ENCODE measurements at places on chromosomes 4 and X.

- DNase-seq = no peak
These were observed 44.8 kb downstream of the SPANXN3 start for GRCh38 chrX:143472347-143472938.

DNA sequence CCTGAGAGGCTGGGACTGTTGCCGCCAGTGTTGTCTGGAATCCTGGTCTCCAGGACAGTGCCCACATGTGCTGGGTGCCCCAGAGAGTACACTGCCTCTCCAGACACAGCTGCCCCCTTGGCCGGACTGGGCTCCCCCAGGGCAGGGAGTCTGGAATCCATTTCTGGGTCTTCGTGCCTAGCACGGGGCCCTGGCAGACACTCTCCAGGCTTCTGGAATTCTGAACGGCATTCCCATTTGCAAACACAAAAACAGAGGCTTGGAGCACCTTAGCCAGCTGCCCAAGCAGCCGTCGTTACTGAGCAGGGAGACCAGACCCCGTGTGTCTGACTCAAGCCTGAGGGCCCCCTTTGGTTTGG lies 20.8 kb downstream of the HMX1 start:
- no peak for DNase-seq

- peak; percentile 0 for DNase-seq
These were observed 422.5 kb upstream of the FSTL5 start for GRCh38 chr4:162586266-162586665.

DNA sequence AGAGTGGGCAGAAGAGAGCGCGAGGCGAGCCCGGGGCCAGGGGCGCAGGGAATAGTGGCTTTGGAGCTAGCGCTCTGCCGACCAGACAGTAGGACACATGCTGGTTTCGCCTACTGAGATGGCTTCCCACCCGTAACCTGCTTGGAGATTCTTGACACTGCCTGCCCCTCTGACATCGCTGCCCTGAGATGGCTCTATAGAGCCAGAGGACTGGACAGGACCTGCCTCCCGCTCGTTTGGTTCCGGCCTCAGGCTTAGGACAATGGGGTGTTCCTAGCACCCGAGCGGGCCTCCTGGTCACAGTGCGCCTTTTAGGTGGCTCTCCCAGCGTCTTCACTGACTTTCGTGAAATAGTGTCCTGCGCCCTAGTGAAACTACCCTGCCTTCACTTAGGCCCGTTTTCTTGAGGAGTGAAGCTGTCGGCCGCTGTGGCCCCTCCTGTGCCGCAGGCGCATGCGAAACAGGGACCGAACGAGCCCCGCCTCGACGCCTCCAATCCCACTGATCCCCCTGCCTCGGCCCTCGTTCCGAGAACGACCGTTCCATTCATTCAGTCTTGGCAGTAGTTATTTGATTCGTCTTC lies 608 bp downstream of the TAF1 start:
- peak; percentile 26 for DNase-seq

DNA sequence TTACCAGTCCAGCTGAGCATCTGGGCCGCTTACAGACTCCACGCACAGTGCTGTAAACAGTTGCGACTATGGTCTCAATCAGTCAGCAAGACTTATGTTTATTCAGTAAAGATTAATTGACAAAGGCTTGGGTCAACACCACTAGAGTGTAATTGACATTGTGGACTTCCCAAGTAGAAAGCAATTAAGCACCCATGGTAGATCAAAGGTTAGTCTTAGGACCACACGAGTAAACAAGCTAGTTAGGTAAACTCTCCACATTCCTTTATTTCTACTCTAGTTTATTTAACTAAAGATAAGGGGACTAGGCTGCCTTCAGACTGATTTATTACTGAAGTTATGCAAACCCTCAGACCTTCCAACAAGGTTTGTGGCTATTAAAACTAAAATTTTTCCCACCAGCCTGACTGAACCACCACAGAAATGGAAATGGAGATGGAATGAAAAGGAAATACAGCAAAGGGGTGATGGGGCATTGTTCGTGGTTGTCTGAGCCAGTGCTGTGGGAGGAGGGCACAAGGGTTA lies 44.2 kb downstream of the MTHFD2L start:
- DNase-seq = peak; percentile 56

- peak; percentile 76 for DNase-seq
These were observed 345.2 kb upstream of the GRID2 start for GRCh38 chr4:91958596-91958995.

GRCh38 chr4:9994246-9994847 lies 26.9 kb downstream of the SLC2A9 start:
- DNase-seq = no peak

- no peak for DNase-seq
These were observed 56.7 kb downstream of the ADGRG2 start for GRCh38 chrX:19065535-19065934.

DNA sequence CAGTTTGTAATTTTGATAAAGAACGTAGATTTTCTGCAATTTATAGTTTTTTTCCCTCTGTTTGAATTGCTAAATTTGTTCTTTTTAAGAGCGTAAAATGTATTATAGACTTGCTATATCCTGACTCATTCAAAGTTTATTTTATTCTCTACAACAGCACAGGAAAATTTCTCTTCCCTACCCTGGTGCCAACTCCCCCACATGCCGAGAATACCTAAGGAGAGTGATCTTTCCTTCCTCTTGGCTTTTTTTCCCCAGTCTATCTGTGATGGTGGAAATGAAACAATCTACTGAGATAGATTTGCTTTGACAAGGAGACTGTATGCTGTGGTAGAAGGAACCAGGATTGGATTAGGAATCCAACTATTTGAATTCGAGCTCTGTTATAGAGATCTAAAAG lies 271.6 kb downstream of the TLL1 start:
- peak; percentile 7 for DNase-seq

DNA sequence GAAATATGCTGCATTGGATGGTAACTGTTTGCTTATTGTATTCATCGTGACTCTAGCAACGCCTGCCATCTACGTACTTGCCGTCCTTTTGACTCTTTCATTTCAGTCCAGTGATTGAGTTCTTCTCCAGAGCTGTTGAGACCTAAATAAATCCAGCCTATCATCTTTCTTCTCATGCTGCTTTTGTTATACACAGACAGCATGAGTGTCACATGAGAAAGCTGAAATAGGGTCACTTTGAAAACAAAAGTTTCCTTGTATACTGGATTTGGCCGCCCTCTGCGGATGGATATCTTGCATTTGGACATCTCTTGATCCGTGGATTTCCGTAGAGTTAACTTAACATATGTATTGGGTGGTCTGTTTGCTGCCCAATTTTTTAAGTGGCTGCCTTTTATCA lies 67.2 kb downstream of the TMPRSS11F start:
- no peak for DNase-seq

DNA sequence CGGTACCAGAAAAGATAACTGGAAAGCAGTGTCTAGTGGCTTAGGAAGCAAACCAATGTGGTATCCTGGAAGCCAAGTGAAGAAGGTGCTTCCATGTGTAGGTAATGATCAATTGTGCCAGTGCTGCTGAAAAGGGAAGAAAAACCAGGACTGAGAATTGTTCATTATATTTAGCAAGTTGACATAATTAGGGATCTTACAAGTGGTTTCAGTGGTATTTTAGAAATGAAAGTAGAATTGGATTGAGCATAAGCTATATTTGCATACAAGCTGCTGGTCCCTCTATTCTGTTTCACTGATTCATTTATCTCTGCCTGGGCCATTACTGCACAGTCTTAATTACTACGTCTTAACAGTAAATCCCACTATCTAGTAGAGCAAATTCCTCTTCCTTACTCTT lies 32.3 kb downstream of the PRDM8 start:
- no peak for DNase-seq

DNA sequence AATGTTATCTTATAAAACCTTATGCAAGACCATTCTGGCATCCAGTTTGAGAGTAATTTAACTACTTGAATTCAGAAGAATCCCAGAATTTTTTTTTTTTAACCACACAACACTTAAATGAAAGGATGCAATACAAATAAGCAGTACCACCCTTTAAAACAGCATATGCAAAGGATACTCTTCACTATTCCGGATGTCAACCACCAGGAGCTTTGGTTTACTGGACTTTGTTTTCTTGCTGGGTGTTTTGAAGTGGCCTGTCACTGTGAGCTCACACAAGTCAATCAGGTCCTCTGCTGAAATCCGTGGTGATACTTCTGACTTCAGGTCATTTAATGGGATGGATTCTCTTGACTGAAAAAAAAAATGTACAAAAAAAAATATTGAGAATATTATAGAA lies 200.0 kb downstream of the TBCK start:
- DNase-seq = no peak

- no peak for DNase-seq
These were observed 55.9 kb upstream of the PDE5A start for GRCh38 chr4:119684463-119684862.

DNA sequence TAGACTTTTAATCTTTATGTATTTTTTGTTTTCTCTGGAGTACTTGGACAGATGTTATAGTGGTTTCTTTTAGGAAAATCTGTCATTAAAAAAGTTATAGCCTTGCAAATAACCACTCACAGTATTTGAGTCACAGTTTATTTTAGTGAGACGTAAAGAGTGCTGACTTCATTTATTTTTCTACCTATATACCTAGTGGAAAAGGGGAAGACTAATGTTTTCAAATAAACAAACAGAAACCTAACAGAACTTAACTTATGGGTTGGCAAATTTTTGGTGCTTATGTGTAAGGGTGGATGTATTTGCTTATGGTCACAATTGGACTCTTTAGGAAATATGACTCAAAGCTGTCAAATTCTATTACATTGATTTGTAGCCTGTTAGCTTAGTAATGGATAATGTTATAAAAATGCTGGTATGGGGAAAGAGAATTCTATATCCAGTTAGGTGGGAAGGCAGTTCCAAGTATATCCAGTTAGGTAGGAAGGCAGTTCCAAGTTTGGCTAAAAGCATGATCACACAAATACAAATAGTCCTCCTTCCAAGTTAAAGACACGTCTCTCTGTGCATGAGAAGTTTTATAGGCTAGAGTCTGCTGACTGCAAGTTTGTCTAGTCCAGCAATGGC lies 61.9 kb downstream of the SLC9A6 start:
- peak; percentile 55 for DNase-seq

DNA sequence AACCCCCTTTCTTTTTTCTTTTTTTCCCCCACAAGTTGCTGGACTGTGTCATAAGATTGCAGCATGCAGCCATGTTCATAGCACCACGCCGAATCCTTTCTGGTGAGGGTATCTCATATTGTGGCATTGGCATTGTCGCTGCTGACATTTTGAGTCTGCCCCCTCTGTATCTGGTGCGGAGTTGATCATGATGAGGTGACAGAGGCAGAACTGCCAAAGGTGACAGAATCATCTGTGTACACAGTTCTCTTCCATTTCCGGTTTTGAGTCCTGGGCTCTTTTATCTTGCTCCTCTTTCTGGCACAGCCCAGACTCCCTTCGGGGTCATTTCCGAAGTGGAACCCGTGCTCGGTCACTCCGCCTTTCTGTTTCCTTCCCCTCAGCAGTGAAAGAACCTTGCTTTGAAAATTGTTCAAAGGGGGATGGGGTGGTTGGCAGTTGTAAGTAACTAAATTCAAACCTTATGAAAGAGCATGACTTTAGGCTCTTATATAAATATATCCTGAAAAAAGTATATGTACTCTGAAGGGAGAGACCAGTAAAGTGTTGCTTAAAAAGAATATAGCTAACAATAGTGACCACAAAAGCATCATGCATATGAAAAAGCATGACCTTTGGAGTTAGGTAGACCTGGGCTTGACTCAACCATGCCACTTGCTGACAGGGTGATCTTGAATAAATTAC lies 55.0 kb upstream of the BMP2K start:
- DNase-seq = no peak

- DNase-seq = peak; percentile 47
These were observed 12.7 kb upstream of the PAQR3 start for GRCh38 chr4:78951862-78952472.

Data from fibroblast of skin of right biceps (primary cell).